ENCODE measurements at places on chromosomes 12 and 14.

DNA sequence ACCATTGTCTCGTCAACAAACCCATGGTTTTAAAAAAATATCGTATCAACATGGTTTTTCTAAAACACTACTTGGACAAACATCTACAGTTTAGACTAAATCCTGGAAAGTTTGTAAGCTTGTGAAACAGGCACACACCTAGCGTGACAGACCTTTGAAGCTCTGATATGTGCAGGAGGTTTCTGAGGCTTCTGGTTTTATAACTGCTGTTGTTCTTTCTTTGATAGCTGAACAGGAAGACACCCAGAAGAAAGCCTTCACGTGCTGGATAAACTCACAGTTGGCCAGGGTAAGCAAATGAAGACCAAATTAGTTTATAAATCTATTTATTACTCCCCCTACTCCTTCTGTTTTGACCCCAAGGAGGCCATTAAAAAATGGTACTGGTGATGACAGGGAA, 87.6 kb downstream of the SYNE2 start:
- DNase-seq: no peak

GRCh38 chr12:27290501-27291168, 42.0 kb upstream of the BMAL2 start:
- no peak for DNase-seq

DNA sequence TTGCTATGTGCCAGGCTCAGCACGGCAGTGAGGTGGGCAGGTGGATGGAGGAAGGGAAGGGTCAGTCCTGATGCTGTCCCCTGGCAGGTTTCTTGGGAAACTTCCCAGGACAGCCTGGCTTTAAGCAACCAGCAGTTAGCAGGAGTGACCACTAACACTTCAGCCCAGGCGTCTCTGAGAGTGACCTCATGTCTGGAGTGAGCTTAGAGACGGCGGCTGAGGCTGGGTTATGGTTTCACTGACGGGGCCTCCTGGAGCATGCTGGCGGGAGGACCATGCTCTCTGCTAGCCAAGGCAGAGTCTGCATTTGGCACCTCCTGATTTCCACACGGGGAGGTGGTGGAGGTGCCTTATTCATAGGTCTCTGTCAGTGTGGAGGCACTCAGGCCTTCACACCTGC, 2.5 kb downstream of the HHIPL1 start:
- DNase-seq: no peak

GRCh38 chr12:67929384-67929772, 59.9 kb upstream of the IFNG-AS1 start:
- DNase-seq: no peak

DNA sequence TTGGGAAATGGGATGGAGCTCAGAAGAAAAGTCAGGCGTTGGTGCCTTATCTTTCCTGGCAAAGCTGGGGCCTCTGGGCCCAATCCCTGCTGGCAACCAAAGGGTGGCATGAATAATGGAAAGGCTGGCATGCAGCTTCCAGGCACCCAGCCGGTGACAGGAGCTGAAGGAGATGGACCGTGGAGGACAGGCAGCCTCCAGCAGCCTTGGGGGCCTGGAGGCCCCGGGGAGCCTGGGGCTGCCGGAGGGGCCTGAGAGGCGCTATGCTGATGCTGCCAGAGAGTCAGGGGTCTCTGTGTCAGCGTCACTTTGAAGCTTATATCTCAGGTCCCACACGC, 38.2 kb upstream of the EML1 start:
- DNase-seq: no peak

GRCh38 chr12:19095756-19096480, 33.6 kb upstream of the PLEKHA5 start:
- no peak for DNase-seq

- no peak for DNase-seq
These were observed 4.6 kb downstream of the PKP2 start for GRCh38 chr12:32891956-32892355.

DNA sequence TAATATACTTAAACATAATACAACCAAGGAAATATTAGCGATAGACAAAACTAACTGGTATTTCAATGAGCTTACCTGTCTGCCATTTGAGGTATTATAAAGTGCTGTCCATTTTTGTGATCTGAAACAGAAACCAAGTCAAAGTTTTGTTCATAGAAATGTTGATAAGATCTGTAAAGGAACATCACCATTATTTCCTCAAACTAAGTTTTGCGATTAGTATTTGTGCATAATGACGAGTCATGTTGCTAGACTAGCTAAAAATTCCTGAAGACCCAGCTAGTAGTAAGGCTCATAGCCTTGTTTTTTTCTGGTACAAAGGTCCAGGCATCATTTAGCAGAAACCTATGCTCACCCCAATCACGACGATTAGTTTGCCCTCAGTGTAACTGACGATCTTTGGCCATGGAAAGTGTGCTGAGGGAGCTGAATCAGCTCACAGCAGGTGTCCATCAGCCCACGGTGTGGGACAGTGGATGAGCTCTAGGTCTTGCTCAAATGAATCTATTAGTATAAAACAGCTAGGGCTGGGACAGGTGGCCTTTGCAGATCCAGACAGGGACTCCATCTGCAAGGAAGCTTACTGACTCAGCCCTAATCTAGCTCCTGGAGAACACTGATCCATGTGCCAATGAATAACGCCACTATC, 28.7 kb downstream of the GIT2 start:
- DNase-seq: no peak

DNA sequence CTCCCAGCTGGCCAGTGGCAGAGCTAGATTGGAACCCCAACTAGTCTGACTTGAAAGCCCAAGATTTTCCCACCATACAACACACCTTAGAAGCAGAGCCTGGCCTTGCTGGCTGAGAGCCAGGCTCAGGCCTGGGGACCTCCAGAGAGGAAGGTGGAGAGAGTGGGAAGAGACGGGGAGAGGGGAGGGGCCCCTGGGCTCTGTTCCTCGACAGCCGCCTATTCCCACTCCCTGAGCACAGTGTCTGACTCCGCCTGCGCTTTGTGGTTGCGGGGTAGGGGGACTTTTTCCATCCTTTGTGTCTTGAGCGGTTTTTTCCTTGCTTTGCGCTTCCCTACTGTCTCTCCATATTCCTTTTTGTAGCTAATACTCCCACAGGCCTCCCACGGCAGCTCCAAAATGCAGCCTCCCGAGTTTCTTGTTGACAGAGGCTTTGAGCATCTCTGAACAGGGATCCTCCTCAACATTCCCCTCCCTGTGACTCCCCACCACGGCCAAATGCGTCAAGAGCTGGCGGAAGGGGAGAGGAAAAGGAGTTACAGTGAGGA, 4.0 kb upstream of the KCNH3 start:
- no peak for DNase-seq

GRCh38 chr12:106582641-106583230, at the start of gene RFX4:
Gene RFX4, plus strand, starts transcription at chr12:106583004. Its CDS starts 317 bp downstream, at chr12:106583321.
- DNase-seq: peak; percentile 23

DNA sequence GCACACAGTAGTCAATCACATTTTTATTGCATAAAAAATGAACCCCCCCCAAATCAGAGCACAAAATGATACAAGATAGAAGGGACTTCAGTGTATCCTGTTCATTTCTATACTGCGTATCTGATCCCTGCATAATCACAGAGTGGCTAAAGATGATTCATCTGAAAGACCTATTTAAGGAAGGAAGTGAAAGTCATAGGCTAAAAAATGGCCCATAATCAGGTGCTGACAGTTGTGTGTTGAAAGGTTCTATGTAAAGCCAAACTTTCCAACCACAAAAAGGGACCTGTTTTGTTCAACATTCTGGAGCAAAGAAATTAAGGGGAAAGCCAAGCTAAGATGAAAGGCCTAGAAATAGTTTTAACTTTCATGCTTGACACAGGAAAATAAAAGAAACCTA, 147.8 kb upstream of the ATP2B1 start:
- DNase-seq: no peak

- DNase-seq: no peak
These were observed 43.4 kb downstream of the HSP90AA1 start for GRCh38 chr14:102043251-102044025.

GRCh38 chr12:126558810-126559209, 1493.6 kb downstream of the AACS start:
- DNase-seq: no peak

DNA sequence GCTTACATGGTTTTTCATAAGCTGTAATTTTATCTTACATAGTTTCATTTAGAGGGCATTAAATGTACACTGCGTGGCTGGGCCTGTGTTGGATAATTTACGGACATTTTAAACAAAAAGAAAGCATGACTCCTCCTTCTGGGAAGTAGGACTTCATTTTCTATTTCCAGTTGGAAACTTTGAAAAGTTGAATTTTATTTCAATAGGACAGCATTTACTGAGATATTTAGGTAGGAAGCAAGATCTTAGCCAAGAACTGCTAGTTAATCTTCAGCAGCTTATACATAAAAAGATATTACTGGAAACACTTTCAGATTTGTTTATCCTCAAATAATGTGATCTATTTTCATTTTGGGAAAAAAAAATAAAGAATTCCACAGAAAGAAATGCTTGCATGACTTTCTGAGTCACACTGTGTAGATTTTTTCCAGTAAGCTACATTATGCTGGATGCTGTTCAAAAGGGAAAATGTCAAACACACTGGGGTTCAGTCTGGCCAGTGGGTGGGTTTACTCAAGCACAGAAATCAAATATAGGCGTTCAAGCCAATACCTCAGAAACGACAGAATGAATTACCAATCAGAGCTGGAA, 239.4 kb upstream of the KRR1 start:
- no peak for DNase-seq

DNA sequence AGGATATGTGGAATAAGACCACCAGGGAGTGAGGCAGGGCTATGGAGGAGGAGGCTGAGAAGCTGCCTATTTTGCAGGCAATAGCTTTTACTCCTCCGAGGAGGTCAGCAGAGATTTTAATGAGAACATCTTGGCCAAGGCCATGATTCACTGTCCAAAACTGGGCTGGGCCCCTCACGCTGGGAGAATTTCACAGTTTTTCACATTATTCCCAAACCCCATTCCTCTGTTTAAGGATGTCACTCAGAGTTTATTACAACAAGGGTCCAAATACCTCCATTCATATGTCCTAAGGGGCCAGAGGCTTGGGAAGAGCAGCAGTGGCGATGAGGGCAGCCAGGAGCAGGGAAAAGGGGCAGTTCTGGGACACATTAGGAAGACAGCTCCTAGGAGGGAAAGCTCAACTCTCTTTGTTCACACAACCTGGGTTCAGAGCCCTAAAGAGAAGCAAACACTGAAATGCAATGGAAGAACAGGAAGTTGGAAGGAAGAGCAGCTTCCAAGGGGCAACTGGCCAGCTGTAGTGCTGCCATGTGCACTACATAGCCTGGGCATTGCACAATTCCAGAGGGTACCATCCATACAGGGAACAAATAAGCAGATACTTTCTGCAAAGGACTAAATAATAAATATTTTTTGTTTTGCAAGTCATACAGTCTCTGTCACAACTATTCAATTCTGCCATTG, 283.2 kb downstream of the NUAK1 start:
- DNase-seq: no peak

DNA sequence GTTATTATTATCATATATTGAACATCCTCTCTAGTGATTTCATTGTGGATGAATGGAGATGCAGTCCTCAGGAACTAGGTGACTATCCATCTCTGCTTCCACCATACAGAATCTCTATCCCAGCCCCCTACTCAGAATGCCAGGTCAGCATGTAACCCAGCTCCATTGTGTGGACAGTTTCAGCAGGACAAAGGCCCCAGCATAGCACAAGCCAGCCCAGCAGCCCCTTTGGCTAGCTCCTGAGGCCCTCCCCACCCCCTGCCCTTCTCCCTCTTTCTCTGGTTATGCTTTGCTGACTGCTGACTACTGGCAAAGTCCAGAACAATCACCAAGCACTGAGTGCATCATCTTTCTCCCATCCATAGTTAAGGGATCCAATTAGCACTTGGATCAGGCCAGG, 5.8 kb upstream of the SPRYD4 start:
- no peak for DNase-seq

DNA sequence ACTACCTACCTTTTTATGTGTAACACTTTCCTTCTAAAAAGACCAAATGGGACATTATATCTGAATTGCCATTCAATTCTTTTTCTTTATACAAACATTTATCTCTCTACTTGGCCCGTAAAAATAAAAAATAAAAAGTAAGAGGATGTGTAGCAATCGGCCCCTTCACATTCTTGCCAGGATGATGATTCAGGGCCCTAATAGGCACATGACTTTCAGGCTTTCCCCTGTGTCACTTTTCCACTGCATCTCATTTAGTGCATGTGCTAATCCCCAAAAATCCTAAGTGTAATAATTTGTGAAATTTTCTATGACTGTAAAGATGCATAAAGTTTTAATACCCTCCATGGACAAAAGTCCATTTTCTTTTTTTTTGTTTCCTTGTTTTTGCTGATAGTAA, 23.0 kb upstream of the ATP2B1 start:
- DNase-seq: no peak

DNA sequence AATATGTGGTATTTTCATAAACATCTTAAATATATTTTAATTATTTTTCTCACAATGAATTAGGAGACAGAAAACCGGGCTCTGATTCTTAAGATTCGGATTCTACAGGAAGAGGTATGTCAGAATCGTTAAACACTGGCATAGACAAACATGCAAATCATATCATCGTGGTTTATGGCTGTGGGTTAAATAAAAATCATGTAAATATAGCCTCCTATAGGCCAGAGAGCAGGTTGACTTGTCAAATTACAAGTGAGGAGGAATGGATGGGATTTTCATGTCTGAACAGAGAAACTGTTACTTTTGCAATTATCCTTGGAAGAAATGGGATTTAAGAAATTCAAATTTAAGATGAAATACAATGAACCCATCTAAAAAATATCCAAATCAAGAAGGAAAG, 74.9 kb upstream of the BCAT1 start:
- DNase-seq: no peak

- no peak for DNase-seq
These were observed 358.1 kb downstream of the ADGRD1 start for GRCh38 chr12:131311764-131312163.

DNA sequence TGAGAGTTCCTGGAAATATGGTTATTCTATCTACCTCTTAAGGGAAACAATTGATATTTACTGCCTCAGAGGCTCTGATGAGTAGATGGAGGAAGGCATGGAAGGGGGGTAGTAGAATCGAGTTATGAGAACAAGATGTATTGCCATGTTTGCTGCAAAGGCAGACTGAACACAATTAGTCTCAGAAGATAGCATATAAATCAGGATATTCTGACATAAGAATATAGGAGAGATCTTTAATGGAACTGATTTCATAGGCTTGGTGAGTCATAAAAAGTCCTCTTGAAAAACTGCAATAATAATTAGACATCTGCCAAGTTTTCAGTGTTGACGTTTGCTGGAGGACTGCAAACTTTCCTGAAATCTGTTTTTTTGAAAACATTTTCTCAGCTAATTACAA, 636.1 kb downstream of the TMTC2 start:
- DNase-seq: no peak

GRCh38 chr14:106631879-106632278, 1105.5 kb downstream of the TMEM121 start:
- DNase-seq: no peak

Data from amygdala (tissue), 56 donors.